ENCODE measurements at places on chromosomes 7 and 10.

DNA sequence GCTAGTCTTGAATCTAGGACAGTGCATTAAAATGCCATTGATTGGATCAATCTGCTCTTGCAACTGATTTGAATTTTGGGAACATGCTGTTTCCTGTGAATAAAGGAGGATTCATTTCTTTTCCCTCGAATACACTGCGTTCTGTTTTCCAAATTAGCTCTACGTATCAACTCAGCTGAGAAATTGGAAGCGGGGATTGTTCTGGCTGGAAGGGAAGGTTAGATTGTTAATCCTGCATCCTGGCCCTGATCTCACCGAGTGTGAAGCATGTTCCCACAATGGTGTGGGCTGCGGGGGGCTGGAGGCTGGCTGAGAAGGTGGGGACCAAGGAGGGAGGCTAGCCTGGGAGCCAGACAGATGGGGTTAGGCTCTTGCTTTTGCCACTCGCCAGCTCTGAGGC lies 17.6 kb downstream of the HTRA1 start:
- no peak for DNase-seq

GRCh38 chr10:25075825-25076224 lies 59.4 kb downstream of the THNSL1 start:
- DNase-seq, result no peak

DNA sequence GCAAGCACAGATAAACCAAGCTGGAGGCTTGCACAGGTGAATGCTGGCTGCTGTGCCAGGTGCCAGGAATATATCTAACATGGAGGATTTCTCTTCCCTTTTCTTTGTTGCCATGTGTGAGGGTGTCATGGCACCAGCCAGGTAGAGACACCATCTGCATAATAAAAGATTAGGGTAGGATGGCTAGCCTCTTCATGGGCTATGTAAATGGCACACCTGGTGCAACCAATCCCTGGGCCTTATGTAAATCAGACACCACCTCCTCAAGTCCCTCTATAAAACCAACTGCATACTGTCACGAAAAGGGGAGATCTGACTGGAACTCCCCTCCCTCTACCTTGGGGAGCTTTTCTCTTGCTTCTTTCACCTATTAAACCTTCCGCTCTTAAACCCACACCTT lies 322.5 kb upstream of the POM121L12 start:
- no peak for DNase-seq

DNA sequence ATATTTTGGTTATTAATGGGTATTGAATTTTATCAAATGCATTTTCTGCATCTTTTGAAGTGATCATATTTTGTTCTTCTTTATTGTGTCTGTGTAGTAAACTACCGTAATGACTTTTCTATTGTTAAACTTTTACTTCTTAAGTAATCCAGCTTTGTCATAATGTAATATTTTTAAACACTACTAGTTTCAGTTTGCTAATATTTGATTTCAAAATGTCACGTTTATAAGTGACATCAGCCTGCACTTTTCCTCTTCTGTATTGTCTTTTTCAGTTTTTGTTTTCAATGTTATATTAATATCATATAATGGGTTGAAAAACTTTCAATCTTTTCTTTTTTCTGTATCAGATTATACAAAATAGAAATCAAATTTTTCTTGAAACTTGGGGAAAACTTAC lies 71.6 kb upstream of the ANKRD1 start:
- no peak for DNase-seq
